ENCODE measurements at places on chromosomes 7 and 10.

- no peak for DNase-seq
These were observed 12.6 kb downstream of the OR9A4 start for GRCh38 chr7:141928845-141929195.

- DNase-seq, result no peak
These were observed 76.9 kb downstream of the SLC13A1 start for GRCh38 chr7:123122916-123123315.

DNA sequence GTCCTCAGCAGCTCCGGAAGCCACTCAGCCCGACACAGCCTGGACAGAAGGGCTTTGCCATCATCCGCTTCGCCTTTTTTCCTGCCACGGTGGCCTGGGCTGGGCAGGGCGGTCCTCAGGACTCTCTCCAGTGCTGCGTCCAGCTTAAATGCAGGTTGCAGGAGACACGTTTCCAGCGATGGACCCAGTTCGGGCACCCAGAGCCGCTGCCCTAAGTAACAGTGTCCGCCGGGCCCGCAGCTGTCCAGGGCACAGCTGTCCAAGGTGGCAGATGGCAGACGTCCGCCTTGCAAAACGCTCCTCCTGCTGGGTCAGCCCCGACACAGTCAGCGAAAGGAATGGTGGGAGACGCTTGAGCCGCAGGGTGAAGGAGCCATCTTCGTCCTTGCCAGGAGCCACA is 37.0 kb upstream of the FOXL3 start:
- no peak for DNase-seq

- no peak for DNase-seq
These were observed 69.4 kb downstream of the TBXAS1 start for GRCh38 chr7:139898483-139898882.

GRCh38 chr10:22609719-22610465 is 104.5 kb downstream of the PIP4K2A start:
- no peak for DNase-seq

GRCh38 chr10:119352042-119352441 is 144.7 kb downstream of the GRK5 start:
- no peak for DNase-seq

DNA sequence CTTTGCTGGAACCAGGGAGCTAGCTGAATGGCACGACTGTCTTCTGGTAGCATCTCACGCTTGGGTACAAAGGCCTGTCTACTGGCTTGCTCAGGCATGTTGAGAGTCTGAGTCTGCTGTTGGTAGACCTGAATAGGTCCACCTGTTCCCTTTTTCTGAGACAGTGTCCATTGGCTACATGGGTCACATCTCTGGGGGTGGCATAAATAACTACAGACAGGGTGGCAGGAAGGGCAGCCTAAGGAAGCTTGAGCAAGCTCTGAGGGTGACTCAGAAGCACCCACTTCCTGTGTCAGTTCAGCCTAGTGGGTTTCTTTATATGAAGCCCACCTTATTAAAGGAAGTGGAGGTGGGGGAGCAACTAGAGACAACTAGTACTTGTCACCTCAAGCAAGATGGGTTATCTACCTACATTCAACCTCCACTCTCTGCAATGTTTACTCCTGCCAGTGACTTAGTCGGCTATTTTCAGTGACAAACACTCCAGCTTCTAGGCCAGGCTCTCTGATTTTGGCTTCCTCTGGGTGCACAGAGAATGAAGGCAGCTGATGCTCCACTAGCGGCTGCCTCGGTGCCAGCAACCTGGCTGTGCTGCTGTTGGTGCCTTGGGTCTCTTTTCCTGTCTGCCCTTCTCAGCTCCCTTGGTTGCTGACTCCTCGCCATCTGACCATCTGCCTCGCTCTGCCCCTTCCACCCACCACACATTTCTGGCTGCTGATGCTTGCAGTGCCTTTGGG is 5.7 kb upstream of the ZYX start:
- peak; percentile 50 for DNase-seq

- no peak for DNase-seq
These were observed 316.6 kb downstream of the PLXDC2 start for GRCh38 chr10:20132816-20133215.

DNA sequence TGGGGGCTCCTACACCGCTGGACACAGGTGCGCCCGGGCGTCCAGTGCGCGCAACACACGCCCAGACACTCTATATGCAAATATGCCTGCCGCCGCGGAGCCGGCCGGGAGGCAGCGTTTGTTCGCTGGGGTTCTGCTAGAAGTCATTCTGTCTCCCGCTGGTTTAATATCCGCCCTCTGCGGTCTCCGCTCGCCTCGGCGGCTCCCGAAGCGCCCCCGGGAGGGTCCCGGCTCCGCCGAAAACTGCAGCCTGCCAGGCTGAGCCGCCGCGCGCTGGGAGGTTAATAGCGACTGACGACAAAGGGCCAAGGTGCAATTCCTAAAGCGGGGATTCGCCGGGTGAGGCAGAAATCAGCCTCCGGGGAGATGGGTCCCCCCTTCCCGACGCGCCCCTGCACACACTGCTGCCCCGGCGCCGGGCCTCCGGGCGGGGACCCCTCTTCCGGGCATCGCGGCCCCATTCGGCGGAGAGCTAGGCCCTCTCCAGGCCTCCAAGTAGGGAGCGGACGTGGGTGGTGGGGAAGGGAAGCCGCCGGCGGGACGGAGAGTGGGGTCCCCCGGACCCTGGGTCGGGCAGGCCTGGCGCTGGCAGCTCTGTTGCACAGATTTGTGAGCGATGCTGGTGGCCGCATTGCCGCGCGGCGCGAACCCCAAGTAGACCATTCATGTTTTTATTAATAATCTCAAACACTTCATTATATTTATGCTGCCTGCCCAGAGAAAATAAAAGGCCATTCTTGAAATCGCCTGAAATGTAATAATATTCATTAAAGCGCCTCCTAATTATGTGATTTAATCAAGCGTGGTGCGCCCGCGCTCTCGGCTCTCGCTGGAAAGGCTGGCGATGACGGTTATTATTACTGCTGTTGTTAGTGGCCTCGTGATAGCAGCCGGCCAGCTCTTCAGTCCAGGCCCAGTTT is 9.1 kb downstream of the EN2 start:
- peak; percentile 70 for DNase-seq

DNA sequence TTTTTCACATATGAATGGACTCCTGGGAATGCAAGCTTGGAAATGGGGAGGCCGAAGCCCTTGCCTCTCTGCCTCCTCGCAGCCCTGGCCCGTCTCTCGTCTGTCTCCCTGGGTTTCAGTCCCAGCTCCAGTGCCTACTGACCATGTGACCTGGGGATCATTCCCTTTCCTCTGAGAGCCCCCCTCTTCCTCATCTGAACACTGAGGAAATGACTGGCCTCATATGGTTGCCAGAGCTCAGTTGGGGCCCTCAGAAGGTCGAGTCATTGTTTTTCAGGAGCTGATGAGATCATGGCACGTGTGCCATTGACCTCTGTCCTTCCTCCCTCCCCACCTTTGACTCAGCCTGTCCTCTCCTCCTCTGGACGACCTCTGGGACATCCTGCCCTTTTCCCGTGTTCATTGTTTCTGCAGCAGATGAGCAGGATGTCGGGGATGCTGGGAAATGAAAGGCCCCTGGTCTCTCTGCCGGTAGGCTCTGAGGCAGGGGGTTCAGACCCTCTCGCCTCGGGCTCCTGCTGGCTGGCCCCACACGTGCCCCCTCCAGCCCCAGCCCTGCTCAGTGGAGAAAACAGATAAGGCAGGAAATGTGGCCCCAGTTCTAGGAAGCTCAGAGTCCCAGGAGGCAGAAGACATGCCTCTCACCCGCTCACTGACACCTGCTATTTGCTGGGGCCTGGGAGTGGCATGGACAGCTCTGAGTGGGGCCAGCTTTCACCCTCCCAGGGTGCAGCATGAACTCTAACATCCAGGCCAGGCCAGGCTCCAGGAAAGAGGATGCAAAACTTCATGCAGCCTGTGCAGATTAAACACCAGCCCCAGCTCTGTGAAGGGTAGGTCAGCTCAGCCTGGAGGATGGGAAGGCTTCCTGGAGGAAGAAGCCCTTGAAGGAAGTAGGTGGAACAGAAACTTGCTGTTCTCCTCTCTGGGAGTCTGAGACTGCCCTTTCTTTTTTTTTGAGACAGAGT is 8.3 kb upstream of the PPP1R35 start:
- no peak for DNase-seq

DNA sequence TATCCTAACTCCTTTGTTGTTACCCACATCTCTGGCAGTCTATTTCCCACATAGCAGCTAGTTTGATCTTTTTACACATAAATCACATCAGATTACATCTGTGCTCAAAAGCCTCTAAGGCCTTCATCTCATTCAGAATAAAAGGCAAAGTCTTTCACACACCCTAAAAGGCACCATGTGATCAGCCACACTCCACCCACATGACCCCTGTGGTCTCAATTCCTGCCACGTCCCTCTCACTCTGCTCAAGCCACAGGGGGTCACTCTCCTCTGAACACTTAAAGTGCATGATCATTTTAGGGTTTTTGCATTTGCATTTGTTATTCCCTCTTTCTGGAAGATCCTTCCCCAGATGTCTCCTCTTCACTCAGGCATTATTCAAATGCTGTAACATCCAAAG is 30.8 kb downstream of the ELAPOR2 start:
- no peak for DNase-seq

- DNase-seq, result peak; percentile 20
These were observed 310.9 kb upstream of the NRG3 start for GRCh38 chr10:81564143-81564542.

DNA sequence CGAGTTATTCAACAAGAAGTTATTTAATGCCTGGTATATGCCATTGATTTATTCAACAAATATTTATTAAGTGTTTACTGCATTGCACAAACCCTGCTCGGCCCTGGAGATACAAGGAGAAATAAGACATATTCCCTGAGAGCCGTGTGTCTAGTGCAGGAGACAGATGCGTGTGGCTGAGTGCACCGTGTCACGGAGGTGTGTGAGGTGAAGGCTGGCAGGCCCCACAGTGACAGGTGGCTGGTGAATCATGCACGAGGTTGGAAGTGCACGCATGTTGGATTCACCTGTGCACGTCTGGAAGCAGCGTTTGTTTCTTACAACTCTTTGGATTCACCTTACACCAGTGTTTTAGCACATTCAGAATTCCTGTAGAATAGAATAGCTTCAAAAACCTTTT is 136.6 kb upstream of the SHH start:
- no peak for DNase-seq

GRCh38 chr7:2785071-2785500 is 59.0 kb downstream of the GNA12 start:
- no peak for DNase-seq

DNA sequence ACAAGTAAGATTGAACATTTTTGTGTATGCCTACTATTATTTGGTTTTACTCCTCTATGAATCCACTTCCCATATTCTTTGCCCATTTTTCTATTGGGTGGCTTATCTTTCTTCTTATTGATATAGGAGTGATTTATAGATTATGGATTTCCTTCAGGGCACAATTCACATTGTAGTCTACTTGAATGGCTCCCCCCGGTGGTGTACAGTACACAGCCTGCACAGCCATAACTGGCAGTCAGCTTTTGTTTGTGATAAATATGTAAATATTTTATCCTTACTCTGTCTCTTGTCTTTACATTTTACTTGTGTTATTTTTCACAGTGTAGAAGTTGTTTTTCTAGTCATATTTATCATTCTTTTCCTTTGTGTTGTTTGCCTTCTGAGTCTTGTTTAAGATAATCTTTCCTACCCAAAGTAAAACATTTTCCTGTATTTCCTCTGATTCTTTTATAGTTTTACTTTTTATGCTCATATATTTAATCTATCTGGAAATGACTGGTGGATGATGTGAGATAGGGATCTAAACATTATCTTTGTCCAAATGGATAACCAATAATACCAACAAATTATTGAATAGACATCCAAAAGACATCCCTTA is 23.9 kb upstream of the CALD1 start:
- DNase-seq, result peak; percentile 56

DNA sequence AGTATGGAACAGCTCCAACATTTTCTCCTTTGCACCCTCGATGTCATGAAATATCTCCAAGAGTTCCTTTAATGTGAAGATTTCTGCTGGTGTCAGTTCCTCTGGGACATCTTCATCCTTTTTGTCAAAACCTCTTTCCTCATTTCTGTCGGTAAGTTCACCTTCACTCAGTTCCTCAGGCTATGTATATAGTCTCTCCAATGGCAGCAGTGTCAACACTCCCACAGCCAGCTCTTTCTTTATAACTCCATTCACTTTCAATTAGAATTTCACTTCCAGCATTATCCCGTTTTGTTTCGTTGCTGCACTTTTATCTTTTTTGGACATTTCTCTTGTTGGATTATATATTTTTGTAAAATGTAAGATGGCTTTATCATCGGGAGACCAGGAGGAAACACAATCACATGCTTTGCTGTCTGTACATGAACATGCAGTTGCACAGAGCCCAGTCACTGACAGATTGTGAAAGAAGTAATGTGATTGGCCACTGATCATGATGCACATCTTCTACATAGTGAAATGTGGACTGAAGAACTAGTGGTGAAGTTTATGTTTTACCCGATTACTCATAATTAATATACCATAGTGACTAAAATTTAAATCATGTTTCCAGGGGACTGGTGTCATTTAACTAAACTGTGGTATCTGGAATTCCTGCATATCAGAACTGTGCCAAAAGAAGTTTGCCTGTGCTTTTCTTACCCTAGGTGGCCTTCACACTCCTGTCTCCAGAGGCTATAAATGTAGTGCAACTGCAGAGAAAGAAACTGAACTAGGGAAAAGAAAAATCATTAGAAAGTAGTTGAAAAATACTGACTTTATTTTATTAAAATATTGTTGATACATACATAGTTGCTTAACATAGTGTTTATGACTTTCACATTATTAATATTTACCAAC is 289.6 kb downstream of the PPP1R3A start:
- DNase-seq, result no peak

- DNase-seq, result no peak
These were observed 52.8 kb upstream of the ENO4 start for GRCh38 chr10:116796469-116796868.

GRCh38 chr10:47164800-47165128 is 135.2 kb upstream of the GDF10 start:
- DNase-seq, result no peak

DNA sequence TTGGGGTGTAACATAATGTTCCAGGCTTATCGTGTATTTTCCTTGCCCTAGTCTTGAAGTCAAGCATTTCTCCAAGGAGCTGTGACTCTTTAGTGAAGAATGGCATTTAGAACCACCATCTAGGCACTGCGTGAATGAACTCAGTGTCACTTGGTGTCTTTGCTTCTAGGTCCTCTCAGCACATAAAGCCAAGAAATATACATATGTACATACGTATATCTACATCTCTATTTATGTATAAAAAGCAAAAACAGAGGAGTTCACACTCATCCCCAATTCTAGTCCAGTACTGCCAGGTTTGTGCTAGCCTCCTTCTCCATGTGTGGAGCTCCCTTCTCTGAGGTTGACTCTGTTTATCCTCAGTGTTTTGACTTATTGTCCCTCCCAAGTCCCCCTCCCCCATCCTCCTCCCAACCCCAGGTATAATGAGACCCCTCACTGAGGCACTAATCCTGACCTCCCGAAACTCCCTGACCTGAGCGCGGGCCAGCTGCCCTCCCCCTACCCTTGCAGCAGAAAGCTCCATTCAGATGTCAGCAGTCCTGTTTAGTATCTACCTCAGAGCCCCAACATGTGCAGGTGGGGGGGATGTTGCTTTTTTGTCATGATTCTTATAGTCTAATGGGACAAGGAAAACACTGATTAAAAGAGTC is 61.5 kb downstream of the GDI2 start:
- DNase-seq, result no peak

GRCh38 chr7:107995184-107996071 is 7.5 kb downstream of the LAMB1 start:
- no peak for DNase-seq

- DNase-seq, result no peak
These were observed 201.2 kb downstream of the SNX10 start for GRCh38 chr7:26492816-26493215.

GRCh38 chr10:14380746-14381145 is 50.0 kb upstream of the FRMD4A start:
- DNase-seq, result no peak

All from stimulated activated naive CD8-positive, alpha-beta T cell treated with anti-CD3 and anti-CD28 coated beads, Interleukin-15, Interleukin-2, amounts not matched to agents 100 U/mL and 50 U/mL, for 24 hours (primary cell).